Non-pigmented ciliary epithelial cell (primary cell): ENCODE measurements at places on chromosomes 13 and 19.
A peak's percentile ranks its signal among the peaks of the same experiment; 100 is the strongest.

GRCh38 chr19:12090807-12091206 is 26.3 kb downstream of the ZNF844 start:
- DNase-seq = no peak

DNA sequence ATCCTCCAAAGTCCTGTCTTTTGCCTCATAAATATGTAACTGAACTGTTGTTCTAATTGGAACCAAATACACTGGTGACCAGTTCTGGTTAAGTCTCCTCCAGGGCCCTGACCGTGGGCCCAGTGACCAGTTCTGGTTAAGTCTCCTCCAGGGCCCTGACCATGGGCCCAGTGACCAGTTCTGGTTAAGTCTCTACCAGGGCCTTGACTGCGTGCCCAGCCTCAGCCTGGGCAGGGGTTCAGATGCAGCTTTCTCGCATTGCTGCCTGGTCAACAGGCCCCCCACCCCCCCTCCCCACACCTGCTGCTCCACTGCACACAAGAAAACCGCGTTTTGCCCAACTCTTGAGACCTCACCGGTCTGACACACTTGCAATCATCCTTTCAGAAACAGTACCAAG is 3.8 kb upstream of the GRTP1 start:
- no peak for DNase-seq

DNA sequence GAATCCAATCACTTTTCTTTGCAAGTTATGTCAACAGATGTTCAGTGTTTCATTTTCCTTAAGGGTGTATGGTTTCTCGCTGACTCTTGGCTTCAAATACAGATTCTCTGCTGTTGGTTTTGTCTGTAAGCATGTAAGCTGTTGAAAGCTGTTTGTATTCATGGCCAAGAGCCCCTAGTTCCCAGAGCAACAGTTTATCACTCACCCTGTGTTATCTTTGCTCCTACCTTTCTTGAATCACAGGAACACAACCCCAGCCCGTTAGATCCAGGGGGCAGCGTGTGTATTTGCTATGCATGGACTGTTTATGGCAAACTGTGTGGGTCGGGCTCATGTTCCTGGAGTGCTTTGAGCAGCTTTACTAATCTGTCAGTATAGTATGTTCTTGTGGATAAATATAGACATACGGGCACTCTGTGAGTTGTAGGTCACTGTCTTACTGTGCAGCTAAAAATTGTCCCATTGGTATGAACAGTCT is 28.9 kb downstream of the FRY start:
- DNase-seq = no peak

- no peak for DNase-seq
Observed at GRCh38 chr13:27551562-27551961, 68.8 kb downstream of the LNX2 start.

DNA sequence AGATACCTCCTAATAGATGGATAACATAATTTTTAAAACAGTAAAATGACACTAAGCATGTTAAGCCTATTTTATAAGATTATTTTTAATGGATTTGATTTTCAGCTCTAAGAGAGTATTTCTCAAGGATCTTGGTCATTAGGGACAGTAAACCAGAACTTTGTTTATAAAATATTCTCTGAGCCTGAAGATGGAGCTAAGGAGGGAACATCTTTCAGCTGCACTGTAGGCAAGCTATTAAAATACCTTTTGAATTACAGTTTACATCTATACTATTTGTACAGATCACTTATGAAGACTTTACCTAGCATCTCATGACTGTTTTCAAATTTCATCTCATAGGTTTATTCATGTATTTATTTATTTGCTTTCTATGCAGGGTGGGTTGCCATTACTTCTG is 345.3 kb downstream of the MYO16 start:
- no peak for DNase-seq

DNA sequence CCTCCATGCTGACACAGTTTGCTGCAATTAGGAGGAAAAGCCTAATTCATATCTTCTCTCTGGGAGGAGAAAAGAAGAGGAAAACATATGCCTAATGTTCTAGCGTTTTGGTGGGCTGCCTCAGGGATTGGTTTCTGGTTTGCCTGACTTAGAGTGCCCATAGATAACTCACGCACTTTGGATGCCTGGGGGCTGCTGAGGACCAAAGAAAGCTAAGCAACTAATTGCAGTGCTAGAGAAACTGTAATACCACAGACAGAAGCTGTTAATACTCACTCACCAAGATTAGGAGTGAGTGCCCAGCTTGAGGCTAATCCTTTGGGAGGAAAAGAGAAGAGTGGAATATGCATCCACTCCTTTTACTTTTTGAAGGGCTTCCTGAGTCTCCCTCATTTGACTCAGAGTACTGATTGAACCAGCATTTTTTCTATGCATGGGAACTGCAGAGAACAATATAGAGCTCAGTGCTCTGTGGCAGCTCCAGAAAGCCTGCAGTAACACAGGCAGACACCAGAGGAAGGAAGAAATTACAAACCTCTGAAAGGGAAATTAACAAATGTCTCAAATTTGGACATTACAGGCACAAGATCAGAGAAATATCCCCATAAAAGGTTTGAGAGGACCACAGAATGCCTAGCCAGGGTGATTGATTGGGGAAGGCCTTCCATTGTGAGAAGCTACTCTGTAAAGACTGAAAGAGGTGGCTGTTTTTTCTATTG is 666.4 kb downstream of the OLFM4 start:
- no peak for DNase-seq

GRCh38 chr13:98528663-98529064 is 48.2 kb downstream of the STK24 start:
- no peak for DNase-seq

GRCh38 chr13:40508127-40508526 is 158.3 kb downstream of the FOXO1 start:
- peak; percentile 50 for DNase-seq

DNA sequence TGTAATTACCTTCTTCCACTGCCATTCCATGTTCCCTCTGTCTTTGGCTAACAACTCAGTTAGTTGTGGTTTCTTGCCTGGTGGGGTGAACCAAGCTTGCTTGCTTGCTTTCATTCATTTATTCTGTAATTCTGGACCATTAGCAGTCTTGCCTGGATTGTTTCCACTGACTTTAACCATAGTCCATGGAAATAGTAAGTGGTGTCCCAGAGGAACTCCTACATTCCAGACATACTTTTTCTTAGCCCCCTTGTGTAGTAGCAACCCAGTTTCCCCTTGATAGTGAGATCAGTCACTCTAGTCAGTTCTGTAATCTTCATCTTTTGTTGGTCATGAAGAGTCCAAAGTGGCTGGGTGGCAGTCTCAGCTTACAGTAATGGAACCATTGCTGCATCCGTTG is 23.2 kb downstream of the PDS5B start:
- no peak for DNase-seq

DNA sequence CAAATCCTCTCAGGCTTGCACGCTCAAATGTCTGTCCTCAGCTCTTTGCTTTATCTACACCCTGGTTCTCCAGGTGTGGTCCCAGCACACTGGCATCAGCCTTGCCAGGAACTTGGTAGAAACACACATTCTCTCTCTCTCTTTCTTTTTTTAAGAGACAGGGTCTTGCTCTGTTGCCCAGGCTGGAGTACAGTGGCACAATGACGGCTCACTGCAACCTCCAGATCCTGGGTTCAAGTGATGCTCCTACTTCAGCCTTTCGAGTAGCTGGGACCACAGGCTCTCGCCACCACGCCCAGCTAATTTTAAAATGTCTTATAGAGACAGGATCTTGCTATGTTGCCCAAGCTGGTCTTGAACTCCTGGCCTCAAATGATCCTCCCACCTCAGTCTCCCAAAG is 20.8 kb downstream of the ADGRL1 start:
- DNase-seq = no peak

DNA sequence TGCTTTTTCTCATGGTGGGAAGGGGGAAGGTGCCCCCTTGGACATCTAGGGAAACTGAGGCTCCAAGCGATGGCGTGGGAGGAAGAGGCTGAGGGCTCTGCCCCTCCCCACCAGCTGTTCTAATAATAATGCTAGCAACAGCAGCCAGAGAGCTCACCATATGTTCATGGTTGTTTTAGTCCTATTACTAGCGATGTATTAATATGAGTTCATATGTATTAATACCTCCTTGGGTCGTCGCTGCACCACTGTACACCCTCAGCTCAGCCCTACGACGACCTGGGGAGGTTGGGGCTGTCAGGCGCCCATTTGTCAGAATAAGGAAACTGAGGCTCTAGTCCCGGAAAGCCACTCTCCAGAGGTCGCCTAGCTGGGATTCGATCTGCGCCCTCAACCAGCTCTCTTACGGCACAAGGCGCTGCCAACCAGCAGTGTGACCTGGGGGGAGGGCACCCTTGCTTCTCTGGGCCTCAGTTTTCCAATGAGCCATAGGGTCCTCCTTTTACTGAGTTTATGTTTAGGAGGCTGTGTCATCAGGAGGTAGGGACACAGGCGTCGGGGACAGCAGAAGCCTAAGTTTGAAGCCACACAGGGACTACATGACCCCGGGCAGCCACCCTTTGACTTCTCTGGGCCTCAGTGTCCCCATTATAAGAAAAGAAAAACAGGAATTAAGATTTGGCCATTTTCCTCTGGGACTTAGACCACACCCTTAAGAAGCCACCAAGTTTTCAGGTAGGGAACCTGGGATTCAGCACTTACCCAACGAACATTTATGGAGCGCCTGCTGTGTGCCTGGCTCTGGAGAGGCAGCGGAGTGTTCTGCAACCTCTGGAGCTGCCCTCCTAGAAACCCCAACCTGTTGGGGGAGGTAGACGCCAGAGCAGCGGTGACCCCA is 664 bp downstream of the MAST3 start:
- no peak for DNase-seq

DNA sequence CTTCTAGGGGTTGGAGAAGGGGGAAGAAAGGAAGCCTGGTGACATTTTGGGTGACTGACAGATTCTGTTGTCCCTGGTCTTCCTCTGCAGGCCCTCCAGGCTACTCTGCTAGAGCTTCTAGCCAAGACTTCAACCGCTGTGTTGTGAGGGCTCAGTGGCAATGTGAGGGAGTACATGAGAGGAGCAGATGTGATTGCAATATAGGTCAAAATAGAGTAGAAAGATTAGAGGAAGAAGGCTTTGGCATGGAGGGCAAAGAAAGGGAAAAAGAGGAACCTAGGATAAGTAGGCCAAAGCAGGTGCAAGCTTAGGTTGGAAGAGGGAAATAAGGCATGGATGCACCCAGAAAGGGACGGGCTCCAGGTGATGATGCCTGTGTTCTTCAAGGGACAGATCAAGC is 216.9 kb downstream of the RGCC start:
- DNase-seq = no peak

- no peak for DNase-seq
Observed at GRCh38 chr19:5319516-5319915, 21.1 kb downstream of the PTPRS start.

GRCh38 chr19:3062165-3063105 is at the start of gene TLE5:
Gene TLE5 (minus strand): TSS chr19:3062495. CDS start chr19:3062200, 295 bp downstream.
- DNase-seq = no peak

GRCh38 chr13:39483326-39483725 is 119.7 kb downstream of the LHFPL6 start:
- no peak for DNase-seq

DNA sequence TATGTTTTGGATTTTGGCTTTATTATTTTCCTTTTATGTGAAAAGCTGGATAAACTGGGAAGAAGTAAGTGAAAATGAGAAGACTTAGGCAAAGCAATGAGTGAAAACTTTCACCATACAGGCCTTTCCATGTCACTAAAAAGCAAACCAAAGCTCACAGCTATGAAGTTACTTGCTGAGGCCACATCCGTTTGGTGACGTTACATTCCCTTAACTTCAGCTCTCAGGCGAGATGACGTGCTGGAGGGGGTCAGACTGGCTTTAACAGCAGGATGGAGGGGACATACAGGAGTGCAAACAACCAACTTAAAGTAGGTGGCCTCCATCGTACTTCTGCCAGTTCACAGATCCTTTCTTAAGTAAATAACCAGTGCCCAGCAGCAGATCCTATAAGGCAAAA is 522.3 kb downstream of the MYO16 start:
- DNase-seq = no peak

- no peak for DNase-seq
Observed at GRCh38 chr19:5024282-5024681, 55.4 kb downstream of the KDM4B start.

DNA sequence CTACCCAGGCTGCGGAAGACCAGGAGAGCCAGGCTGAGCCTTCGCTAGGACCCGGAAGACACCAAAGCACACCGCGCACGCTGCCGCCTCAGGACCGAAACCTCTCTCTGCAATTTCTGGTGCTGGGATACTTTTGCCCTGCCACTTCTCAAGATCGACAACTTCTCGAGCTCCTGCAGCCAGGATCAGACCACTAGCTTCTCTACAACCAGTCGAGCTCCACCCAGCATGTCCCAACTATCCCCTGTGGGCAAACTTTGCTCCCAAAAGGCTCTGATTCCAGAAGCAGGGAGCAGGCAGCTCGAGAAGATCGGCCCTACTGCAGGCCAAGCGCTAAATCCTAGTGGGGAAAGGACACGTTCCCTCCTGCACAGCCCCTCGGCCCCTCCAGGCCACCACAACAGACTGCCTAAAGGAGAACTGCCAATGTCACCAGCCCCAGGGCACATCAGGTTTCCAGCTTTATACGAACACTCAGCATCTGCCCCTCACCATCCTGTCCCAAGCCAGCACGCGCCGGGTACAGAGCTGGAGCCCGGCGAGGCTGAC is 979 bp downstream of the AKAP8 start:
- DNase-seq = no peak

DNA sequence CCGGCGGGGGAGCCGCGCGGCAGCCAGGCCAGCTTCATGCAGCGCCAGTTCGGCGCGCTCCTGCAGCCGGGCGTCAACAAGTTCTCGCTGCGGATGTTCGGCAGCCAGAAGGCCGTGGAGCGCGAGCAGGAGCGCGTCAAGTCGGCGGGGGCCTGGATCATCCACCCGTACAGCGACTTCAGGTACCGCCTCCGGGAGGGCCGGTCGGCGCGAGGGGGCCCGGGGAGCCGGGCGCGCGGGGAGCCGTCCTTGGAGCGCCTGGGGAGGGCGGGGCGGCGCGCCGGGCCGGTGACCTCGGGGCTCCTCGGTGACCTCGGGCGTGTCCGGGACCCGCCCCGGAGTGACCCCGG is 690 bp downstream of the HCN2 start:
- DNase-seq = no peak

GRCh38 chr13:35889560-35889959 is 241.6 kb downstream of the DCLK1 start:
- no peak for DNase-seq

DNA sequence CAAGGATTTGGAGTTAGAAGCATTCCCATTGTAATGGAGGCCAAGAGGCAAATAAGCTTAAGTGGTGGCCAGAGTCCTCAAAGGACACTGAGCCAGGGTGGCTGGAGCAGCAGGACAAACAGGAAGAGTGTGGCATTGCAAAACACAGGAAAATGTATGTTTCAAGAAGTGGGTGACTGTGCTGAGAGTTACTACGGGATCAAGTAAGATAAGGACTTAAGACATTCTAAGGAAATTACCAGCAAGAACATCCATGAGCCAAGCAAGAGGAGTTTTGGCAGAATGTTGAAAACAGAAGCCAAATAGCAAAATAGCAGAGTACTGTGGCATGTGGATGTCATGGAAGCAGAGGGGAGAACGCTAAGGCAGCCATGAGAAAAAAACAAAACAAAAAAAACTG is 104.2 kb downstream of the RAP2A start:
- no peak for DNase-seq

GRCh38 chr13:42369071-42369797 is 97.3 kb downstream of the AKAP11 start:
- no peak for DNase-seq

GRCh38 chr13:47039106-47039505 is 142.3 kb upstream of the HTR2A start:
- DNase-seq = peak; percentile 71

GRCh38 chr13:46100191-46100815 is 4.5 kb downstream of the CPB2 start:
- no peak for DNase-seq

- no peak for DNase-seq
Observed at GRCh38 chr13:106650690-106651205, 82.8 kb upstream of the ARGLU1 start.
